ENCODE measurements at places on chromosomes 12 and 14.

GRCh38 chr12:93139028-93139665, 210.1 kb upstream of the EEA1 start:
- no peak for DNase-seq

DNA sequence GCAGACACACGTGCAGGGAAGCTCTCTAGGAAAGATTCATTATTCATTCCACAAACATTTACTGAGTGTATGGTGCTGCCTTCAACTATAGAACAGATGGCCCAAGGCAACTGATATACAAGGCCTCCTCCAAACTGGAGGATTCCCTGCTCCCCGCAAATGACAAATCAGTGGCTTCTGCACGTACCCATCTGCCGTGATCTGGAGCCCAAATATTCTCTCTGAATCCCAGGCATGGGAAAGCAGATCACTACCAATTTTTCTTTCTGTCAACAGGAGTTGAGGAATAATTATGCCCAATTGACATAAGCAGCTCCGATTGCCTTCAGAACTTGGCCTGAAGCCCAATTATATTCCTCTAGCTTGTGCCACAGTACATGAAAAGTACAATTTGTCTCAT, 174.2 kb upstream of the CCDC196 start:
- no peak for DNase-seq

DNA sequence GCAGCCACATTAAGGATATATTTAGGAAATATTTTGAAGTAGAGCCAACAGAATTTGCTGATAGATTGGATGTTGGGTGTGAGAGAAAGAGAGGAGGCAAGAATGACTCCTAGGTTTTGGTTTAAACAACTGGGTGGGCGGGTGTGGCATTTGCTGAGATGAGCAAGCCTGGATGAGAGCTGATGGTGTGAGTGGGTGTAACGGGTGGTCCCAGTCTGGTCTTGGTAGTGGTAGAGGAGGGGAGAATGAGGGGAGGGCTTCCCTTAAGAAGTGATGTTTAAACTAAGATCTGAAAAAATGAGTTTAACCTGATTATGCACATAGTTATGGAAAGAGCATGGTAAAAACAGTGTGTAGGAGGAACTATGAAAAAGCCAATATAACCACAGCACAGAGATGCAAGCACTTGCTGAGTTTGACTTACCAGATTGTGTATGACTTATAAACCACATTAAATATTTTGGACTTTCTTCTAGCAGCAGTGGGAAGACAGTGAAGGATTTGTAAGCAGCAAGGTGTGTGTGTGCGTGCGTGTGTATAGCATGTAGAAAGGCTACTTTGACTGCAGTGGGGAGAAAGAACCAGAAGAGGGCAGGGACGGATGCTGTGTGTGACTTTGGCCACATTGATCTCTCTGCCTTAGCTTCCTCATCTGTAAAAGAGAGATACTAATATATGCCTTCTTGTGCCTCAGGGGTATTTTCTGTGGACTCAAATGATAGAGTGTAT, 139.7 kb downstream of the PRIMA1 start:
- DNase-seq: no peak

DNA sequence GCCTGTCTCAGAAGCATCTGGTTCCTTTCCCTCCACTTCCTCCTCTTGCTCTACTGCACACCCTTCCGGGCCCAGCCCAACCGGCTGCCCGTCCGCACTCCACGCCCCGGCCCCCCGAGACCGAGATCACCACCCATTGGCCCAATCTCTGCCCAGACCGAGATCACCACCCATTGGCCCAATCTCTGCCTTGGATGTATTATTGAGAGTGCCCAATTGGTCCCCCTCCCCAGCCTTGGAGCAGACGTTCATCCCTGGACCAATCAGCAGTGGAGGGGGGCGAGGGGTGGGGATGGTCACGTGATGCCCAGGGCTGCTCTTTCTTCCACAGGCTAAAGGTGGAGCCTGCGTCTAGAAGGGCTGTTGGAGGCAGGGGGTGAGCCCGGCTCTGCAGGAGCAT, 75.6 kb upstream of the TMEM132C start:
- no peak for DNase-seq

DNA sequence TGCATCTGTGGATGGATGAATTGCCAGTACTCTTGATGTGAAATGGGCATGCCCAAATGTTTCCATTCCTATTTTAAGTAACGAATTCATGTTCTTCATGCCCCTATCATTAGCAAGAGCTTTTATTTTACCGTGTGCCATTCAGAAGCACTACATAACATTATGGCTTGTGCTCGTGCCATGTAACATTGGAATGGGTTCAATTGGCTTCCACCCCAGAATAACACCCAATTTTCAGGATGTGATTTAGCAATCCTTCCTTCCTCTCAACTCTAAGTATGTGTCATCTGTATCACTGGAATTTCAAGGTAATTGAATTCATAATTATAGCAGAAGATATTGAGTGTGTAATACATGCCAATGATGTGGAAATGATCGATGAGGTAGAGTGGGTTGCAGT, 145.8 kb upstream of the TMPO start:
- DNase-seq: no peak

- no peak for DNase-seq
These were observed 117.9 kb upstream of the SFSWAP start for GRCh38 chr12:131592972-131593371.

- no peak for DNase-seq
These were observed 10.3 kb downstream of the ACVR1B start for GRCh38 chr12:51961834-51962233.

GRCh38 chr12:2198542-2198941, 145.8 kb downstream of the CACNA1C start:
- no peak for DNase-seq

DNA sequence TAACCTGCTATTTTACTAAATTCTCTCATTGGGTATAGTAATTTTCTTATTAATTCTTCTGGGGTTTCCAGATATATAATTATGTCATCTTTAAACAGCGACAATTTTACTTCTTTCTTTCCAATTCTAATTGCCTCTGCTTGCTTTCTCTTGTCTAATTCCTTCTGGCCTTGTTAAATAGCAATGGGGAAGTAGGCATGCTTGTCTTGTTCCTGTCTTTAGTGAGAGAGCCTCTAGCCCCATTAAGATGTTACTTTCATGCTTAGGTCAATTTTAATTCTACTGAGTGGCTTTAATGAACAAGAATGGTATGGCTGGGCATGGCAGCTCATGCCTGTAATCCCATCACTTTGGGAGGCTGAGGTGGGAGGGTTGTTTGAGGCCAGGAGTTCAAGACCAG, 31.7 kb downstream of the LRTM2 start:
- DNase-seq: no peak

GRCh38 chr12:43315961-43316360, 236.0 kb downstream of the ADAMTS20 start:
- no peak for DNase-seq

DNA sequence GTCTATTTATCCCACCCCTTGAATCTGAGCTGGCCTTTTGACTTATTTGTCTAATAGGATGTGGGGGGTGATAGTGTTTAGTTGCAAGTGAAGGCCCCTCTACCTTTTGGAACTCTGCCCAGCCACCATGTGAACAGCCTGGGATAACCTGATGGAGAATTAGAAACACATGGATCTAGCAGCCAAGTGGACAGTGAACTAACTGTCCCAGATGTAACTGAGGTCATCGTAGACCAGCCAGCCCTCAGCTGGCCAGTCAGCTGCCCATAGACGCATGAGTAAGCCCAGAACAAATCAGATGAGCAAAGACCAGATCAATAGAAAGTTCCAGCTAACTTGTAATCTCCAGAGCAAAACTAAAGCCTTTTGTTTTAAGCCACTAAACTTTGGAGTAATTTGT, 19.0 kb downstream of the KLRB1 start:
- DNase-seq: no peak

DNA sequence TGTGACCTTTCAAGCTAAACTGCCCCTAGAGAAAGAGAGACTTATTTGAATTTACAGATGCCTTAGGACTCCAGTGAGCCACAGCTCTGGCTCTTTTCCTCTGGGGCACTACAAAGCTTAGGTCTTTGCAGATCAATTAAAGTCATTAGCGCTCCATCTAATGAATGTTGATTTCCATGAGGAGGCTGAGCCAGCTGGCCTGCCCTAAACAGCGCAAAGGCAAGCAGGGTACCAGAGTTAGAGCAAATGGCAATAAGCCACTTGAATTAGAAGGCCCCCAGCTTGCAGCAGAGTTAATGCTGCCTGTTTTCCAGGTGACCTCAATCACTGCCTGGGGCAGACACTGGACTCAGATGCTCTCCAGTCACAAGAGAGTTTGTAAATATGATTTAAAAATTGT, 695.3 kb downstream of the DIO2 start:
- no peak for DNase-seq

GRCh38 chr14:98868866-98869265, 403.1 kb downstream of the BCL11B start:
- no peak for DNase-seq

DNA sequence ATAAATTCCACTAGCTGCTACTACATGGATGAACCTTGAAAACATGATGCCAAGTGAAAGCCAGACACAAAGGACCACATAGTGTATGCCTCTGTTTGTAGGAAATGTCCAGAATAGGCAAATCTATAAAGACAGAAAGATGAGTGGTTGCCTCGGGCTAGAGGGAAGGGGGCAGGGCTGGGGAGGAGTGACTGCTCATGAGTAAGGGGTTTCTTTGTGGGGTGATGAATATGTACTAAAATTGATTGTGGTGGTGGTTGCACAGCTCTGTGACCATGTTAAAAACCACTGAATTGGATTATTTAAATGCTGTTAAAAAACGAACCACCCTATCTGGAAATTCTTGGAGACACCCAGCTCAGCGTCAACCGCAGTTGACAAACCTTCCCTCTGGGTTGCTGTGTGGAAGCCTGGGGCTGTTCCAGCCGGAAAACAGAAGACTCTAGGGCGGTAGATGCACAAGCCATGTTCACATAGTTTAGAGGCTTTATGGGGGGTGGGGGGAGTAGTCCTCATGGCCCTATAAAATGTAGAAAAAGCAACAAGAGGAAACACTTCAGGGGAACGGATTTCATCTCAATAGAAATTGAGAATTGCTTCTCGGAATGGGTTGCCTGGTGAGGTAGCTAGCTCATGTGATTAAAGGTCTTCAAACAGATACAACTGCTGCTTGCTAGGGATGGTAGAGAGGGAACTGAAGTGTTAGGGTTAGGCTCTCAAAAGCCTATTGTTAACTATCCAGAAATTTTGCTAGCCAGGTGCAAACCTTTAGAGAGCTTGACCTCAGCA, 29.4 kb downstream of the RIN3 start:
- no peak for DNase-seq

DNA sequence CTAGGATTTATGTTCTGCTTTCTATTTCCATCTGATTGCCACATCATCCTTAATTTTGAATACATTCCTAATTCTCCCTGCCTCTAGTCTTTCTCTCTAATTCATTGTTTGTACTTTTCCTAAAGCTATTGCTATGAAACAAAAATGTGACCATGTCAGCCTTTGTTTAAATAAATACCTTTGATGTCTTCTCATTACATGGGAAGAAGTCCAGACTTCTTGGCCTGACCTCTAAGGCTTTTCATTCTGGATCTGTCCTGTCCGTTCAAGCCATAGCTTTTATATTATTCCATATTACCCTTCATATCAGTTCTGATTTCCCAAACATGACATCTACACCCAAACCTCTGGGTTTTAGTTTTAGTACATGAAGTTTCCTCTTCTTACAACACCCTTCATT, 91.4 kb downstream of the CDK17 start:
- no peak for DNase-seq

GRCh38 chr14:65255583-65256461, 153.5 kb upstream of the MAX start:
- DNase-seq: peak; percentile 85

DNA sequence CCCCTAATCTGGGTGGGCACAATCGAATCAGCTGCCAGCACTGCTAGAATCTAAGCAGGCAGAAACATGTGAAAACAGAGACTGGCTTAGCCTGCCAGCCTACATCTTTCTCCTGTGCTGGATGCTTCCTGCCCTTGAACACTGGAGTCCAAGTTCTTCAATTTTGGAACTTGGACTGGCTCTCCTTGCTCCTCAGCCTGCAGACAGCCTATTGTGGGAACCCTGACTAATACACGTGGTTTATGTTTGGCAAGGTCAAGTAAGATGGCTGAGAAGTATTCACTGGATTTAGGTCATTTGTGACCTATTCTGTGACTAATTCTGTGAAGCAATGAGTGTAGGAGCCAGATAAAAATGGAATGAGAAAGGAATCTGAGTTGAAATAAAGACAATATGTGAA, 11.0 kb downstream of the GPR135 start:
- DNase-seq: no peak

DNA sequence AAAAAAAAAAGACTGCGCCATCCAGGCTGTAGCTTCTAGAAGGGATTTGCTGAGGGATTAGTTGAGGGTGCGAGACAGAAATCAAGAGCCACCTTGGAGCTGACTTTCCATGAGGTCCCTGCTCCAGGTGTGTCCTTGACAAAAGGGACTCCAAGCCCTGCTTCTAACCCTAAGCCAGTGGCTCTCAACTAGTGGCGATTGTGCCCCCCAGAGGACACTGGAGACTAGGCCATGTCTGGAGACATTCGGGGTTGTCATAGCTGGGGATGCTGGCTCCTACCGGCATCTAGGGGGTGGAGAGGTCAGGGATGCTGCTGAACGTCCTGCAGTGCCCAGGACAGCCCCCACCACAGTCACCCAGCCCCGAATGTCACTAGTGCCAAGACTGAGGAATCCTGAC, 40.6 kb downstream of the SPRING1 start:
- DNase-seq: no peak

- no peak for DNase-seq
These were observed 20.7 kb upstream of the FRMD6 start for GRCh38 chr14:51630987-51631386.

GRCh38 chr14:91861091-91861490, 6.2 kb downstream of the TC2N start:
- no peak for DNase-seq

DNA sequence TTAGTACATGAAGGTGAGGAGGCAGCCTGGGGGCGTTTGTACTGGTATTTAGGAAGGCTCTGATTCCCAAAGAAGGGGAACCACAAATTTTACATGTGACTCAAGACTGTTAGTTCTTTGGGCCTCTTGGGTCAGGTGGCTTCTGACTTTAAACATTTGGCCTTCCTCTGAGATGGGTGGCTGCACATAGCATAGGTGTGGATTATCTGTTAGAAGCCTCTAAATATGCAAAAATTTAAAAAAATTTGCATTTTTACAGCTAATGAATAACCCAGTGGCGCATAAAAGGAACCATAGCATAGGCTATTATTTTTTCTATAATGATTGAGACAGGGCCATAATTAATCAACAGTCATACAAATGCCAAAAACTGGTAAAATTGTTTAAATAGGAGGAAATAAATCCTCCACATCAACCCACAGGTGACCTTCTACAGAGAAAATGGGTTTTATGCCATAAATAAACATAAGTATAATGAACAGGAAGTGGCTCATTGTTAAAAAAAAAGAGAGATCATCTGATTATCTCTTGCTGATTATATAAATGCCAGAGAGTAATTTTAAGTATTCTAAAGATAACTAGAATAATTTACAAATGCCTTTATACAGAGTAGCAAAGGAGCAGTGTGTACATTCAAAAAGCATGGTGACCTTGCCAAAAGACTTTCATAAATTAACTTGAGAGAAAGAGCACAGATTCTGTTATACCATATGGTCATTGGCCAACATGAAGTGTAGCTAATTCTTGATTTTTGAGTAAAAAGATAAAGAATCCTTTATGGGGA, 284.2 kb upstream of the ATP2B1 start:
- no peak for DNase-seq
